CD4-positive, alpha-beta T cell treated with Interleukin-1 beta for 1 hour (primary cell): ENCODE measurements at places on chromosomes 7 and 10.

GRCh38 chr7:48454750-48455192 lies 283.5 kb downstream of the ABCA13 start:
- DNase-seq: no peak

GRCh38 chr10:7411671-7412128 lies 866 bp upstream of the SFMBT2 start:
- peak; percentile 21 for DNase-seq

DNA sequence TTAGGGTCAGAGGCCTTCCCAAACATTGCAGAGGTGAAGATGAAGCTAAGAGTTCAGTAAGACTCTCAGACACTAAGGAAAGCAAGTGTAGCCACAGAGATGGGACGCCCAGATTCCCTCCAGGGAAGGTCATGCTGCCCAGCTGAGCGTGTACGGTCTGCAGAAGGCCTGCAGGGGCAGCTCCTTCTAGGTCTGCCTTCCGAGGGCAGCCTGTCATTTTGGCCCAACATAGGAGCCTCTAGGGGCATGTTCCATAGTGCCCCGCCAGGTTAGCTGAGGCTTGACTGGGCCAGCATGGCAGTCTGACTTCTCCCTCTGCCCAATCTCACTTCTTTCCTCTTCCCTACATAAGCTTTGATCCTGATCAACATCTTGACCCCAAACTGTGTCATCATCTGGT lies 130.7 kb downstream of the PIP4K2A start:
- DNase-seq: no peak

GRCh38 chr10:49502358-49502757 lies 36.6 kb downstream of the ERCC6 start:
- DNase-seq: no peak

DNA sequence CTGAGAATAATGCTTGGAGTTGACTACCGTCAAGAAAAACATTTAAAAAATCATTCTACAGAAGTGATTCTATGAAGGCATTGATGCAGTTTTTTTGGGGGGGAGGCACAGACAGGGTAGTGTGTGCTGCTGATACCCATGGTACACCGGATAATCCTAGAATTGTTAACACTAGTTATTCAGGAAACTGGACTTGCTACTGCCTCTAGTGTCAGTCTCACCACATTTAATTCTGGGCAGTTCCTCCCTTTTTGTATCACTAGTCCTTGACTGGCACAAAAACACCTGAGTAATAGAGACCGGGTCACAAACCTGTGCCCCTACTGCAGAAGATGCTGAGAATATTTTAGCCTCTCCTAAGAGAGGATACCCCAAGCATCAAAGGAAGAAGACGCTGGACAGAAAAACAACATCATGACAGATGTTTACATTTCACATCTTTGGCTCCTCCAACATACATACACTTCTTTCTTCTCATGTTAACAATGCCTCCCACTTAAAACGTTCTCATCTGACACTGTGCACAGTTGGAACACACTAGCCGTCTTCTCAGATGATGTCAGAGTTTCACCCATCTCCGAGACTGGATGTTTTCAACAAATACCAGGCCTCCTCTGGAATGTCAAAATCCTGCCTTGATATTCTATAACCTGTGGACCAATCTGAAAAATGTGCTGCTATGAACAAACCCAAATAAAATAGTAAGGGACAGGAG lies 13.1 kb upstream of the TCAF1 start:
- DNase-seq: no peak

DNA sequence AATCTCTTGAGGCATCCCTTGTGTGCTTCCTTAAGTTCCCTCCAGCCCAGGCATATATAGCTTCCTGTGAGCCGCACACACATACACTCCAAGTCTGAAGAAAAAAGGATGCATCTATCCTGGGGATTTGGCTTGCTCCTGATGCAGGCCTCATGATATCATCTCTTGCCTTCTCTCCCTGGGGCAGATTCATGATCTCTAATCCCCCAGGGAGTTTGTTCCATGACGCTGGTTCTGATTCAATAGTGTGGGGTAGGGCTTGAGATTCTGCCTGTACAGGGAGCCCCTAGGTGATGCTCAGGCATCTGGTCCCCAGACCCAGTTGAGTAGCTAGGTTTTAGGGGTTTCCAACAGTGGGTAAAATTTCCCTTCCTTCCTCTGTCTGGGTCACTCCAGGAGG lies 1.5 kb downstream of the PON1 start:
- DNase-seq: no peak
